ENCODE measurements at places on chromosomes 1 and 21.

DNA sequence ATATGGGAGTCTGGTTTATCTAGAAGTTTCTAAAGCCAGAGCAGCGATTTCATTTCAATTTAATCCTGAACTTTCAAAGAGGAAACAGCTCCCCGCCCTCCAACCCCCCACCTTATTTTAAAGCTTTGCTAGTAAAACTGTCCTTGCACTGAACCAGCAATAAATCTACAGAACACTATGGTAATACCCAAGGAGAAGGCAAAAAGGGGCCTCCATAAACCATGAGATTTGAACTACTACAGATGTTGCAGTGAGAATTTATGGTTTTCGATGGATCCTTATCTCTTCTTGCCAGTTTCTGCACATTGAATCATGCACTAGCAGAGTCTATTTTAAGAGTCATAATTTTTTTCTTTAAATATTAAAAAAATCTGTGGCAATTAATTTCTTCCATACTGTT is 64.8 kb upstream of the BEND5 start:
- no peak for DNase-seq

- no peak for DNase-seq
These were observed 67.5 kb downstream of the DNTTIP2 start for GRCh38 chr1:93811326-93812065.

GRCh38 chr1:156692925-156693847 is 12.2 kb downstream of the CRABP2 start:
- peak; percentile 84 for DNase-seq

GRCh38 chr1:199422206-199422605 is 605.3 kb upstream of the NR5A2 start:
- no peak for DNase-seq

DNA sequence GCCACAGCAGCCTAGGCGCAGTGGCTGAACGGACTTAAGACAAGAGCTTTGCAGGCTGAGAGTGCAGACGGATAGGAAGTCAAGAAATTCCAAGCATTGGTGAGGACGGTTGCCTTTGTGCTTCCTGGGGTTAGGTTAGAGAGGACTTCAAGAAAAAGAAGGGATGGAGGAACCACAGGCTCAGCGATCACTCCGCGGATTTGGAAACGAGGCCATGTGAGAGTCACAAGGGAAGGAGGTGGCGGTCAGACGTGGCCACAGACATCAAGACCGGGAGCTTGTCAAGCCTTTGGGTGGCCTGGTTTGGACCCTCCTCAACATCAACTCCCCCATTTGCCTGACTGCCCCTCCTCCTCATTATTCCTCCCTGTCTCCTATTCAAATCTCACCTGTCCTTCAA is 62.3 kb downstream of the NID1 start:
- DNase-seq: no peak

DNA sequence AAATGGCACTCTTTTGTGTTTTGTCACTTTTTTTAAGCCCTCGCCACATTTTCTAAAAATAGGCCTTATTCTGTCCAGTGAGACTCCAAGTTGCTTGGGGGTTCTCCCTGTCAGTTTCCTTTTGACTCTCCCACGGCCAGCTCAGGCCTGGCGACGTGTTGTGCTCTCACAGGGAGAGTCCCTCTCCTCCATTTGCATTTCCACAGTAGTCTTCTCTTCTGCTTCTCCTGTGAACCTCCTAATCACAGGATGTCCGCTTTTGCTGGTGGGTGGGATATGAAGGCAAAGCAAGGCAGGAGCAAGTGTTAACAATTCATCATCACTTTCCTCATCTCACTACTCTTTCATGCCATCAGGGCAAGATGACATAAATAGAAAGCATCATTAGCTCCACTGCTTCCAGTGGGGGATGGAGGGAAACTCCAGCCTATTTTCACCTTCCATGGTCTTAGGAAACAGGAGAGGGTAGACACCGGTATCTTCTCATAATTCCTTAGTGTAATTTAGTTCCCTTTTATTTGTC is 99.8 kb downstream of the INTS7 start:
- no peak for DNase-seq

DNA sequence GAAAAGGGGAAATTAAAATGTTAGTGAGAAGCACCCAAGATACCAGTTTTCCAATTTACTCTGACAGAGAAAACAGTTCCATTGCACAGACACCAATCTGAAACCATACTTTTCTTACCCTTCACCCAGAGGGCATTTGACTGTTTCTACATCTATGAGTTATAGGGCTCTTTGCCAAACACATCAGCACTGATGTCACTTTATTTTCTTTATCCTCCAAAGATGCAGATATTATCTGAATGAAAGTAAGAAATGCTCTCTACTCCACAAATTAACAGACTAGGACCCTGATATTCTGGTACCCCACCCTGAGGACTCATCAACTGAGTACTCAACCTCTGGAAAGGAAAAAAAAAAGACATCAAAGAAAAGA is 24.2 kb upstream of the PEX19 start:
- no peak for DNase-seq

DNA sequence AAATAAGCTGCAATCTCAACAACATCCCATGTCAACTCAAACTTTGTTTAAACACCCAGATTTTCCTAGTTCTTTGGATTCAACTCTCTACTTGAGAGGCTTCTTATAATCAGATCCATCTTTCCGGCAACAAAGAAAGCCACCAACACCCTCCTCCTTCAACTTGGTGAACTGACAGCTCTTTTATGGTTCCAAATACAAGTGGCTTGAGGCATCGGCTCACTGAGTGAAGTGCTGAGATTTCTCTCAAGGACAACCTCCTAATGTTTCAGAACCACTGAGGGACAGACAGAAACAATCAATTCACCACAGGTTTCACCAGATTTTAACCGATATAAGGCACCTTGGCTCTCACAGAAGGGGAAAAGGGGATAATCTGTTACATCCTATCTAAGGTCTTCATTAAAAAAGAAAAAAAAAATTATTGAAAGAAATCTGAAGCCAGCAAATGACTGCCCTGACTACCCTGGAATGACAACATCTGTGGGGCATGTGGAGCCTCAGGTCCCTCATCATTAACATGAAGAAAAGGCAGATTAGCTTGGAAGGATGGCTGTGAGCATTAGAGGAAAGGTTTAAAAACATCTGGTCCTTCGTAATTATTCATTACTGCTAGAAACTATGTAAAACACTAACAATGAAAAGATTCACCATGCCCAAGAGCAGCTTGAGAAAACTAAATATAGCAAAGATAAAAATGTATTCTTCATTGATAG is 50.9 kb downstream of the PTPN14 start:
- DNase-seq: no peak

DNA sequence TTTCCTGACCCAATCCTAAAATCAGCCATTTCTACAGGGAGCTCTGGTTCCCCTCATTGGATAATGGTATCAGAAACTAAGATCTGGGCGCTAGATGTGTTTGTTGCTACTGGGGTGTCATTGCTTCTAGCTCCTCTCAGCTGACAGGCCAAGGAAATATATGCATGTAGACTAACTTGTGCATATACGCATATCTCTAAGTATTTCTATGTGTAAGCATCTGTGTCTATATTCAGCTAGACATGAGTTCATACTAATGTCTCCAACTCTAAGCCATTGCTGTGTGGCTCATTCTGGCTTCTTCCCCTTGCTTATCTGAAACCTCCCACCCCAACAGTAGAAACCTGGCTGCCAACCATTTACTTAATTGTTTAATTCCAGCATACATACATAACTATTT is 130.3 kb upstream of the MAGI3 start:
- no peak for DNase-seq

- no peak for DNase-seq
These were observed 21.4 kb upstream of the LAPTM5 start for GRCh38 chr1:30778979-30779293.

DNA sequence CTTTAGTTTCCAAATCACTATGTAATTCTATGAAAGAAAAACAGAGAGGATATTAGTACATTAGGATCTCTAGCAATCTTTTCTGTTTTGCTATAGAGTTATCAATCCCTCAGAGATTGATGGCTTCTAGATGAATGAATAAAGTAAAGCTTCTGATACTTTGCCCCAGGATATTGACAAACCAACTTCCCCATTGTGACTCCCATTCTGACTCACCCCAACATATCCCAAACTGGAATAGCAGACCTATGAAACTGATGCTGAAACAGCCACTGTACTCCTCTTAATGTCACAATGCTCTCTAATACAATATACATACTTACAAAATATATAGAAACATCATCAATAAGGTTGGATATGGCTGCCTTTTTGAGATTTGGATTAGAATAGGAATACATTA is 442.1 kb upstream of the NR5A2 start:
- no peak for DNase-seq

DNA sequence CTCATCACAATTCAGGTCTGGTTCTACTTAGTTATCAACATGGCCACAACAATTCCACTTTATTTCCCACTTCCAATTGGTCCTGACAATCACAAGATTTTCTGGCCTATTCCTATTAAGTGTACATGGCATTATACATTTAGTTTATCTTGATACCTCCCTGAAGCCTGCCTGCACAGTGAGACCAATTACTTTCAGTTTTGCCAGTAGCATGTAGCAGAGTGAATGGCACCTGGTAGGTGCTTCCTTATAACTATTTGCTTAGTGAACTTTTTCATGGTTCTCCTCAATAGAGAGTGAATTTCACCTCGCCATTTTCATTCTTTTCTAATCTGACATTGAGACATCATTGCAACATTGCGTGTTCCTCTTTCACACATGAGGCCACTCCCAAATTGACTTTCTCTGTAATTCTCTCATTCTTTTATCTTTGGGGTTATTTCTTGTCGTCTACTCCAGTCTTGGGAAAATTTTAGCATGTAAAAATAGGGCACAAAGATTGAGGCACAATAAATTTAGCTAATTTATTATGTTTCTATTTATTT is 124.3 kb downstream of the DISC1 start:
- DNase-seq: no peak

DNA sequence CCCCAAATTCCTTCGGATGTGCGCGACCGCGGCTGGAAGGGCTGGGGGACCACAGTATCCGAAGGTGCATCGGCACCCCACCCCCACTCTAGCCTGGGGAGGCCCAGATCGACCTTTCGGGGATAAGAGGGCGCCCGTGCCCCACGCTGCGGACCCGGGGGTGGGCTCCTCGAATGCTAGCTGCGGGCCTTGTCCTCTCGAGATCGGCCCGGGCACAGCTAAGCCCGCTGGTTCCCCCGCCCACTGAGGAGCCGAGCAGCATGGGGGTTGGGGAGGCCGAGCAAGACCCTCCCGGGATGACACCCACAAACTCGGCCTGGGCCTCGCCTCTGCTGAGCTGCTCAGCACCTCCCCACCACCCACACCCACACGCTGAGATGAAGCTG is 653 bp upstream of the IFFO2 start:
- no peak for DNase-seq

DNA sequence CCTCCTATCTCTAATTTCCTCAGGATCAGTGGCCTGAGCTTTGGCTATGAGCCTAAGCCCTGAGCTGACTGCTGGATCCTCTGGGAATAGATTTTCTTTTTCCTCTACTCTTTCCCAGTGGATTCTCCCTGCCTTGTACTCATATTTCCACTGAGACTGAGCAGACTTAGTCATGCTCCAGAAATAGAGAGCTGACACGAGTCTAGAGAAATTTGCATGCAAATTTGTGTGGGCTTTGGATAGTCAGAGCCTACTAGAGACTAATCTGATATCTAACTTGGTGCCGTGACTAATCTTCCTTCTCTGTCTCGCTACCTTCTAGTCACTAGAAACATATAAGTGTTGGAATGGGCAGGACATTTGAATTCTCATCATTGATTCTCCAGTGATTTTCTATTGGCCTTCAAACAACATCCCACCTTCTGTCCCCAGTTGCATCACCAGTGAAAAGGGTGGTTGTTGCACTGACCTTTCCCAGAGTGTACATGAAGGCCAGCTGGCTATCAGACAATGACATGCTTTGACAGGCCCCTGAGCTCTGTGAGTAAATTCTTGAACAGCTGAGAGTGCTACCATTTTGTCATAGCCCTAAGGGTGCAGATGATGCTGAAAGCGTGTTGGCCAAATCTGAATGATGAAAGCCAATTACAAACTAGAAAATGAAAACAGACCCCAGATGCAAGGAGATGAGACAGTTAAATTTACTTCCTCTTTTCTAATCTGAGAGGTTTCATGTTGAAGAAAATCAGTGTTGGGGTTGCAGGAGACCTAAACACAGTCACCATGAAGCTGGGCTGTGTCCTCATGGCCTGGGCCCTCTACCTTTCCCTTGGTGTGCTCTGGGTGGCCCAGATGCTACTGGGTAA is at the start of gene FCRLA:
Gene FCRLA (plus strand): TSS at position 748 of the 866 bp plus-strand sequence. CDS start 36 bp downstream, at position 784.
- no peak for DNase-seq

- no peak for DNase-seq
These were observed 16.5 kb downstream of the SMAP2 start for GRCh38 chr1:40389871-40390560.

DNA sequence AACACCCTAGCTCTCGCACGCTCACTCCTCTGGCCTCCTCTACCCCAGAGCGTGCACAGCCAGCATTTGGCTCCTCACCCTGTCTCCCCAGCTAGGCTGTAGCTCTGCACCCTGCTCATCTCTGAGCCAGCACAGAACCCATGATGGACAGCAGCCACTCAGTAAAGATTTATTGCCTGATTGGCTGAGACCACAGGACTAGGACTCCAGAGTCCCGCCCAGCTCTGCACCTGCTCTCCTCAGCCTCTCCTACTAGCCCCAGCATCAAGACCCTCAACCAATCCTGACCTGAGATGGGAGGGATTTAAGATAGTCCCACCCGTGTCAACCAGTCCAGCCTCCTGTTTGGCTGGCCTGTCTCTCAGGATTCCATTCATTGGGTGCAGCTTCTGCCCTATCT is 9.3 kb downstream of the C1QB start:
- DNase-seq: peak; percentile 10

- no peak for DNase-seq
These were observed 437.0 kb downstream of the LMO4 start for GRCh38 chr1:87765681-87766070.

DNA sequence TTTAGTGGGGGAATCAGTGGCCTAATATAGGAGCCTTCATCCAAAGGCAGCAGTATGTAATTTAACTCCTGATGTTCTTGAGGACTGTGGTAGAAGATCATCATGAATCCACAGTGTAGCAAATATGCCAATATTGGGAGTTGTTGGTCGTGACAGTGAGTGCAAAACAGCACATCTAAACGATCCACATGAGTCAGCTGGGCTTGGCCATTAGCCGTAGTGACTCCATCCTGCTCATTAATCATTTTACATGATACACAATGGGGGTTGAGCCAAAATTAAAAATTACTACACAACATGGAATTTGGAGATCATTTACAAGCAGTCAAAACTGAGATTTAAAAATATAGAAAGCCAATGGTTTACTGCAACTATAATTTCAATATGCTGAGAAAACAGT is 653.9 kb upstream of the CAMK1G start:
- DNase-seq: no peak

DNA sequence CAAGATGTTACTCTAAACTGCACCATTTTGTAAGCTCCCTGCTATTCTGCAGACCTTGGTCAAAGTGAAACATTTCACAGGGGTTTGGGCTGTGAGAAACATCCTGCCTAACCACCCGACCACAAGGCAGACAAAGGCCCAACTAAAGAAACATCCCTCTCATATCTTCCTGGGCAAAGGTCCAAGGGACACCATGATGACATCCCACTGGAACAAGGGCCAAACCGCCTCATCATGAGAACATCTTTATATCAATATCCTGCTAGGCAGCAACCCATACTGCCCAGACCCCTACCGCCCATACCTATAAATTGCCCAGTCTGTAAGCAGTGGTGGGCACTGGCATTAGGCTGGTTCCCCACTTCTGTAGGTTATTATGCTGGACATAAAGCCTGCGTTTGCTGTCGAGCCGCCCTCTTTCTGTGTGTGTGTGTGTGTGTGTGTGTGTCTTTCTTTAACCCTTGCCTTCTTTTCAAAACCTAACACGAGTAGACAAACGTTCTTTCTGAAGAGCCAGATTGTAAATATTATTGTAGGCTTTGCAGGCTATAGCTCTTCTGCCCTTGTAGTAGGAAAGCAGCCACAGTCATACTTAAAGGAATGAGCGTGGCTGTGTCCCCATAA is 1.0 kb upstream of the PPIE start:
- no peak for DNase-seq
